Activated T-cell treated with anti-CD3 and anti-CD28 coated beads, Interleukin-2, amount 50 U/mL, for 4 hours (primary cell): ENCODE measurements at places on chromosomes 6 and 20.
A peak's percentile ranks its signal among the peaks of the same experiment; 100 is the strongest.

- no peak for DNase-seq
Measured at GRCh38 chr6:22026164-22026678, 270.6 kb downstream of the PRL start.

- no peak for DNase-seq
Measured at GRCh38 chr20:21125072-21125848, 622 bp upstream of the KIZ start.

DNA sequence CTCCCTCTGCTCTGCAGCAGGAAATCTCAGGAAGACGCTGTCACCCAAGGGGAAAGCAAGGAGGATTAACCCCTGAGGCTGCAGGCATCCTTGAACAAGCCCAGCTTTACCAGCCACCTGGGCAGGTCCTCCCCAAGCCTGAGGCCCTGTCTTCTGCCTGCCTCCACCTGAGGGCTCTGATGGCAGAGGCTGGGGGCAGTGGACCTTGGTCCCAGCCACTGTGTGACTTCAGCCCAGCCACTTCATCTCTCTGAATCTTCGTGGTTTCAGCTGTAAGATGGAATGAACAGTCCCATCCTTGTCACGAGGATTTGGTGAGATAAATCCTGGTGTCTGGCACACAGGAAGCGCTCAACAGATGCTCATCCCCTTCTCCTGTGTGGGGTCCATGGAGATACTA, 8.5 kb upstream of the VSTM2L start:
- no peak for DNase-seq

GRCh38 chr6:16412171-16412570, 173.8 kb downstream of the GMPR start:
- DNase-seq: no peak

- DNase-seq: no peak
Measured at GRCh38 chr20:13412806-13413445, 191.9 kb downstream of the ISM1 start.

DNA sequence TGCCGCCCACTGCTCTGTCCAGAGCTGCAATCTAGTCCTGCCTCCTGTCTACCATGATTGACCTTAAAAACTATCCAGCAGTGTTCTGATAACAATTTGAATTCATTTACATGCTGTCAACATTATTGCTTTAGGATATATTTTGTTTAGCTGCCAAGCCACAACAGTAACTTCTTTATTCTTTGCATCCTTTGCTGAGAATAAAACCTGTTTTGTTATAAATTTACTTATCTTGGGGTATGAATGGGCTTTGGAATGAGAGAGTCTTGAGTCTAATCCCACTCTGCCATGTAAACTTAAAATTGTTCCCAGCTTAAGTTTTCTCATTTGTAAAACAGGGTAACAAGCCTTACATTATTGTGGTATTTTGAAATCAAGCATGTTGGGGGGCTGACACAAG, 116.4 kb downstream of the FLRT3 start:
- no peak for DNase-seq

DNA sequence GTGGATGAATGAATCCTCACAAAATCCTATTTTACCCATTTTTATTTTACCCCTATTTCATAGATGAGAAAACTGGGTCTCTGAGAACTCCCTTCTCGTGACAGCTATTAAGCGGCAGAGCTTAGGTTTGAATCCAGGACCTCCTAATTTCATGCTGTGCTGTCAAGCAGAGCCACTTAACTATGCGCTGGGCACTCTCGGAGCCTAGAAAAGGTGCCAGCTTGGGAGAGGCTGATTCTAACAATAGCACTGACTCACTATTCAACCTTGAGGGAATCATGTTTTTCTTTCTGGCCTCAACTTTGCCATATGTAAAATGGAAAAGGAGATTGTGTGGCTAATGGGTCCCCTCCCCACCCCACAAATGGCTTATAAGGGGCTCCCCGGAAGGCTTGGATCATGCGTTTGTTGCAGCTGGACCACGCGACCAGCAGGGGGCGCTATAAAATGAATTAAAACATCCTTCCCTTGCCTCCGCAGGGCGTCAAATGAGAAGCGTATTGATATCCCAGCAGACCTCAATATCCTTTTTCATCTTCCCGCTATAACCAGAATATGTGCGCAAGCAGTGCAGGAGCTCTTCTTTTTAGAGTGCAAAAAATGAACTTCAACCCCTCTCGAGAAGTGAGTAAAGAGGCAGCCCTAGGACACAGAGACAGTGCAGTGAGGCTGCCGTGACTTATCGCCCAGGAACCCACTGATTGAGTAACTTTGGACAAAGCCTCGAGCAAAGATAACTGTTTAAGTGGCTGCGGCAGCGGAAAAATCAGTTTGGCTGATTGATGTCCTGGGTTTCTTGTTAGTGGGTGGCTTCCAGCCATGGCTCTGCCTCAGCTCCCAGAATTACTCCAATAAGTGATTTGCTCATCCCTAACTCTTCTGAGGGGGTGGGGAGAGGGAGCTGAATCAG, 12.8 kb upstream of the PDYN start:
- DNase-seq: peak; percentile 7

DNA sequence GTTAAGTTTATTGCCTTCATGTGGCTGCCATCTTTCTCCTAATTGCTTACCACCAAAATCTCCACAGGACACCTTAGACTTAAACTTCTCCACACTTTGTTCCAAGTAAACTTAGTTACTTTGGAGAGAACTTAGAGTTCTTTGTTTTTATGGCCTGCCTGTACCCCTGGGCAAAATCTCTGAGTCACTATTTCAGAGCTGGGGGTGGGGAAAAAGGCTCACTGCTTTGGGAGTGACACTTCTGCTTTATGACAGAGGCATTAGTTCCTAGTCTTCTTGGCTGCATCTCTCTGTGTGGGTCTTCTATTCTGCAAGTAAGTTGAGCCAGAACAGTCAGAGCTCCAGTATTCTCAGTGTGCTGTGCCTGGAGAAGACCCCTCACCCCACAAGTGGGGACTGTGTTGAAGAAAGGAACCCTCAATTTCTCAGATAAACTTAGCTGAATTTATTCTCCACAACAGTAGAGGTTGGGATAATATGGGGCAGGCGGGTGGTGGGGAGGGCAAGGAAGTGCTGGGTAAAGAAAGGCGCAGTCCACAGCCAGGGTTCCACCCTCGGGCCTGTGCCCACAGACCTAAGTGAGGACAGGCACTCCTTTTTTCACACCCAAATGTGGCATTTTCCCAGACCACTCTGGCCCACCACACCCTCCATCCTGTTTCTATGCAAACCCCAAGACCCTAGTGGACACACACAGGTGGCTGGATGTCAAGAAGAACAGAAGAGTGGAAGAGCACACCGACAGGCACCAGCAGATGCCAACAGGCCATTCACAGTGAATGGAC, 636.6 kb upstream of the MAN1A1 start:
- no peak for DNase-seq

DNA sequence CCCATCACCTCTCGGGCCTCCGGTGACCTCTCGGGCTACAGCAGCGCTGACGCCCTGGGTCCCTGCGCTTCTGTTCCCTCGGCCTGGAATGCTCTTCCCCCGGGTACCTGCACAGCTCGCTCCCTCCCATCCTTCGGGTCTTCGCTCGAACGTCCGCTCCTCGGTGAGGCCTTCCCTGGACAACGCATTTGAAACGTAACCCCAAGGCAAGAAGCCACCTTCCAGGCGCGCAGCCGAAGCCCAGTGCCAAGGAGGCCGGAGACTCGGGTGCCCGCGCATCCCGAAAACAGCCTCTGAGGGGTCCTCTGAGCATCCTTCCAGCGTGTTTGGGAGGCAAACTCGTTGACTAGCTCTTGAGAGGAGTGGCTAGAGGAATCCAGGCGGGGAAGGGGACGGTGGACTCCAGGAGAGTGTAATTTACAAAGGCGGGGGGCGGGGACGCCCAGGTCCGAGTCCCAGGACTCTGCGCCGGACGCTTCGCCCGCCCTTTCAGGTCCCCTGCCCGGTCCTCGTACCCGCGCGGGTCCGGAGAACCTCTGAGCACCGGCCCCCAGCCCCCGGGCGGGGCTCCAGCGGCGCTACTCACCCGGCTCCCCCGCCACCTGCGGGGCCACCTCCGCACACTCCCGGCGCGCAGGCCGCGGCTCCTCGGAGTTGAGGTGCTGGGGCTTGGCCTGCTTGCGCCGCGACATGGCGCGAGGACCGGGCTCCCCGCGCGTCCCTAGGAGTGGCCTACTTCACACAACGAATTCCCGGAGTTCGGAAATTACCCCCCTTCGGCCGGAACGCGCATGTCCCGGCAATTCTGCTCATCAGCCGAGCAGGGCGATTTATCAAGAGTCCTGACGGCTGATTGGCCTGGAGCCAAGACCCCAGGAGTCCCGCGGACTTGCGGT, 86.8 kb downstream of the ZFP64 start:
- no peak for DNase-seq

DNA sequence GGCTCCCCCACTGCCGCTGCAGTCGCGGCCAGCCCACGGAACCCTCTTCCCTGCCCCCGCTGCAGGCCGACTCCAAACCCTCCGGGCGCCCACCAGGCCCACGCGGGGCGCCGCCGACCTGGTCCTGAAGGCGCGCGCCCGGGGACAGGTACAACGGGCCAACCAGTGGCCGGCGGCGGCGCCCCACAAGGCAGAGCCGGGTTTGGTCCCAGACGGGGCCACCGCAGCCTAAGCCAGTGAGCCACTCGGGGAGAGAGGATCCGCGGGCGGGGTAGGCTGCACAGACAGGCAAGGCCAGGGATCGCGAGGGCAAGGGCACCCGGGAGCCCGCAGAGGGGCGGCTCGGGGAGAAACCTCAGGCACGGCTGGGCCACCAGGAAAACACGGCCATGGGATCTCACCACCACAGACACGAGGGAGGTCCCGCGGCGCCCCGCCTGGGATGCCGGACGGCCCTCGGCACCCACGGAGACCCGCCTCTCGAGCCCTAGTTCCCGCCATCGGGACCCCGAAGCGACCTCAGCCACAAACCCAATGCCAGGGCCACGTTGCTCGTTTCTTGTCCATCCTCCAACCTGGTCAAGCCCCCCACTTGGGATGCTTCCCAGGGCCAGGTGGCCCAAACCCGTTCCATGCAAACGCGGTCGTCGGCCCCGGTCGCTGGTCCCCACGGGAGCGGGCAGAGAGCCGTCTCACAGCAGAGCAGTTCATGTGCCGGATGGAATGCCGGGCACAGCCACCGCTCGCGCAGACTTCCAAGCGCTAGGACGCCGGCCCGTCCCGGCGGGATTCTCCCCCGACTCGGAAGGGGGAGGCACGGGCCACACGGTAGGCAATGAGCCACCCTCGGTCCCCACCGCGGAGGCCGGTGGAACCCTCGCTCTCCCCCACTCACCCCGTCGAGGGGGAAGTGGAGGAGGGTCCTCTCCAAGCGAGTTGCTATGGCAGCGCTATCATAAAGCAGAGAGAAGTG, 1956.6 kb upstream of the DEFB115 start:
- DNase-seq: no peak

DNA sequence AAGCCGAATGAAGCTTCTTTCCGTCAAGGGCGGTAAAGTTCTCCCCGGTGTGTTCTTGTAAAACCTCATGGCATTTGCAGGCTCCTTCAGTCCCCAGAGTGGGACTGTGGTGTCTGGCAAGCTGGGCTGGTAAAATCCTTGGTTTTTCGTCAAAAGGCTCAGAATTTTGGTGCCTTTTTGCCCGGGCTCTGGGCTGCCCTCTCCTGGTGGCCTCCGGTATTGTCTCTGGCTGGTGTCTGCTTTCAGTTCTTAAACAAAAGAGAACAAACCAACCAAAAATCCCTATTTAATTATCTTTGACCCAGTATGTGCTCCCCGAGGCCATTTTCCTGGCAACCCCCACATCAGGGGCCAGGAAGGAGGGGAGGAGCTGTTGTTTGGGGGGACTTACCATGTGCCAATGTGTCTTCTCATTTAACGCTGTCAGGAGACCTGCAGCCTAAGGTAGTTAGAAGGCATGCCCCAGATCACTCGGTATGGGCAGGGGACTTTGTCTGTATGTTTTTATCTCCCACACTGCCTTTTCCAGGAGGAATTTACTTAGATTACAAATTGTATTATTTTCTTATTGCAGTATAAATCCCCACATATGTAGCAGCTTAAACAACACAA, 11.1 kb downstream of the CDH4 start:
- no peak for DNase-seq

DNA sequence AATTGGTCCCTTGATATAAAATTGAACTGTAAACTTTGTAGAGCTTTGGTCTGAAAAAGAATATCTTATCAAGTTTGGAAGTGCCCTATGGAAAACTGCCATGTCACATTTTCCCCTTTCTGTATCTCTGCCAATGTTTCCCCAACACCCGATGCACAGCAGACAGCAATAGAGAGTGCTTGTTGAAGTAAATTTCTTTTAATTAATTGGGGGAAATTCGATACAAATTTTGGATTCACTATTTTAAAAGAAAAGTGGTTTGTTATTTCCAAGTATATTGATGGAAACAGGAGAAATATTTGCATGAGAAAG, 208.1 kb downstream of the OGFRL1 start:
- no peak for DNase-seq

GRCh38 chr6:98787961-98788360, 46.4 kb upstream of the POU3F2 start:
- no peak for DNase-seq

DNA sequence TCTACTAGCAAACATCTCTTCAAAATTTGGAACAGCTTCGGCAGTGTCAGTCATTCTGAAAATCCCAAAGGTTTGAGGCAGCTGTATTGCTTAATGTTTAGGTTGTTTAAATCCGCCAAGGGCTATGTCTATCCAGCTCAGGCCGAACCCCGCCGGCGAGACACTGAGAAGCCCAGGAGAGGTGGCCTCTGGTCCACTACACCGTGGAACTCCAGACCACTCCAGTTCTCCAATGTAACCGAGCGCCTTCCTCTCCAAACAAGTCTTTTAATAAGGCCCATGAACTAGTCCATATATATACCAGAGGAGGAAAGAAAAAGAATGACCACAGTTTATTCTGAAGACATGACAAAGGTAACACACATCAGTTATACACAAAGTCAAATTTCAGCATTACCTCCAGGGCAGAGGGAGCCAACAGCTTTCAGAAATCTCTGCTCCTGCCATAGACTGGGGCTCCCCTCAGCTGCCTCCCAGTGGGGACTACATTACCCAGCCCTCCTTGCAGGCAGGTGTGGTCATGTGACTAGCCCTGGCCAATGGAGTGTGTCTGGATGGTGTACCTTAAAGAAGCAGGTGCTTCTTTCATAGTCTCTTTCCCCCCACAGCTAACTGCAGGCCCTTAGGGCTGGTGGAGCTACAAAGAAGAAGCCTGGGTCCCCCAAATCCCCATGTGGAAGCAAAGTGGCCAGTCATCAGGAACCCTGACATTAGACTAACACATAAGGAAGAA, at the start of gene RAMACL:
Gene RAMACL, minus strand, starts transcription at position 255 of the 733 bp plus-strand sequence. Its CDS starts 201 bp downstream, at position 54.
- peak; percentile 26 for DNase-seq

- no peak for DNase-seq
Measured at GRCh38 chr20:32966382-32966781, 37.9 kb downstream of the SUN5 start.
